ENCODE measurements at places on chromosomes 16 and 17.

DNA sequence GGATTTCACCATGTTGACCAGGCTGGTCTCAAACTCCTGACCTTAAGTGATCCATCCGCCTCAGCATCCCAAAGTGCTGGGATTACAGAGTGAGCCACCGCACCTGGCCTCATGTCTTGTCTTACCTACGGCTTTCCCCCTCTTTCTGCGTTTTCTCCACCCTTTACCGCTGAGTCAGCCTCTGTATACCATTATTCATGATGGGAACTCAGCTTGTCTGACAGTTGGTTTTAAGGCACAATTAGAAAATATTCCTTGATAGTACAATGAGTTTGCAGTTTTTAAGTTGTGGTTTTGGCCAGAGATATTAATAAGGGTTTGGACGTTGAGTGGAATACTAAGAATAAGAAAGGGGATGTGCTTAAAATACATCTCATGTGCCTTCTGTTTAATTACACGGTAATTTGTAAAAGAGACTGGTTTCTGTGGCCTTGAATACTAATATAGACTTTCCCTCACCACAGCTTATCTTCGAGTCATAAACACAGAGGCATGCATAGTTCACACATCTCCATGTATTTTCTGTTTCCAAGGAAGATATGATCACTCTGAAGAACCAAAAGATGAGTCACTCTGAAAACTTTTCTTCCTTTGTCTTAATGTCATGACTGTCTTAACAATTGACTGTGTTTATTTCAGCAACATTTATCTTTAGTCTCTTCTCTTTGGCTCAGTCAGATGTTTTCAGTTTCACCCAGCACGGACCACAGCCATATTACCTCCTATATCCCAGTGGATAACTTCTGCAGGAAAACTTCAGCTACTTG lies 54.4 kb downstream of the PITPNC1 start:
- peak; percentile 88 for DNase-seq

DNA sequence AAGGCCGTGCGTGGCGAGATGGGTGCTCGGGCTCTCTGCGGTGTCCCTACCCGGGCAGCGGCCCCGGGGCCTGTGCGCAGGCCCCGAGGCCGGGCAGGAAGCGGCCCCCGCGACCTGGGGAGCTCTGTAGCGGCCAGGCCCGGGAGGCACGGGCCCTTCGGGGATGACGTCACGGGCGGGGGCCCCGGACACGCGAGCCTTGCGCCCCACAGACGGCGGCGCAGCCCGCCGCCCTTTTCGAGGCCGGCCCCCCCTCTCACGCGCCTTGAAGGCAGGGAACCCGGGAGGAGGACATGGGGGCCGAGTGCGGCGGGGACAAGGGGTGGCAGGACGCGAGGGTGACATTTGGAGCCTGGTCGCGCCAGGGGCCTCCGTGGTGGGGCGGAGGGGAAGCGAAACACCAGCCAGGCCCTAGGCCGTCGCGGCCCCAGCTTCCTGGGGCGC lies 1.1 kb downstream of the RAI1 start:
- DNase-seq, result no peak

GRCh38 chr16:65313936-65314626 lies 192.2 kb upstream of the CDH11 start:
- peak; percentile 9 for DNase-seq

DNA sequence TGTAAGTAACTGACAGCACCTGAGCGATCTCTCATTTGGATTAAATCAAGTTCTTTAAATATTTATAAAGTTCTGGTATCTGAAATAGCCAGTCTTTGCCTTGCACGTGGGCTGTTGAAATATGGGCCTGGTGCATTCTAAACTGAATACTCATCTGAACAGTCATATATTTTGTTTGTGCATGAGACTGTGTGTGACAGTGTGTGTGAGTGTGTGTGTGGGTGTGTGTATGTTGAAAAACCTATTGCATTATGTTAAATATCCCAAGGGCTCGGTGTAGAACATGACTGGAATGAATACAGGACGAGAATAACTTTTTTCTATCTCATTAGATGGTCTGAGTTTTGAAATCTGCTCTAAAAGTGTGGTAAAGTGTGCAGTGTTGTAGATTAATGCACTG lies 82.4 kb upstream of the TOX3 start:
- no peak for DNase-seq

DNA sequence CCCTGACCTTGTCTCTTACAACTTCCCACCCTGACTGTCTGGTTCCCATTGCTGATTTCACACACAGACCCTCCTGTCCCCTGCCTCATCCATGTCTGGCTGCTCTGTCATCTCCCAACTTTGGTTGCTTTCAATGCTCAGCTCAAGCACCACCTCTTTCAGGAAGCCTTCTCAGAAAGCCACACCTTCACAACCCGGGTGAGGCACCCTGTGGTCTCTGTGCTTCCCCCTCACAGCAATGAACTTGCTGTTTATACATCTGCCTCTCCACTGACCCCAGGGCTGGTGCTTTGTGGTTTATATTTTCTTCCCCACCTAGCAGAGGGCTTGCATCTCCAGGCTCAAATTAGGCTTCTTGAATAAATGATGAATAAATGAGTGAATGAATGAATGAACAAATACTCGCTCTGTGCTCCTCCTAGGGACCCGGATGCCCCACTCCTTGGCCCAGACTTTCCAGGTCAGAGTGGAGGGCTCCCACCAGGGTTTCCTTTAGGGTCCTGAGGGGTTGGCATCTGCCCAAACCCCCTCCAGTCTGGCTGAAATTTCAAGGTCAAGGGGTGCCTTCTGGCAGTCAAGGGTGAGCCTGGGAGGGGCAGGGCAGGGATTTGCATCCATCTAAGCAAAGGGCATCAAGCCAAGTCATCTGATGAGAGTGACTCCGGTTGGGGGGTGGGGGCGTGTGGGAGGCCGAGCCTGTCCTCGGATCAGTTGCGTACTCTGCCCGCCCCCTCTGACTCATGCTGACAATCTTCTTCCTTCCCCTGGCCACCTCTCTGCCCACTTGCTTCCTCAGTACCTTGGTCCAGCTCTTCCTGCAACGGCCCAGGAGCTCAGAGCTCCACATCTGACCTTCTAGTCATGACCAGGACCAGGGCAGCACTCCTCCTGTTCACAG lies at the start of gene ITGAX:
TSS of gene ITGAX (plus strand) at position 783 of the 898 bp plus-strand sequence. CDS start at position 862, 79 bp downstream.
- peak; percentile 64 for DNase-seq

GRCh38 chr16:69017036-69017783 lies 88.2 kb upstream of the HAS3 start:
- DNase-seq, result peak; percentile 82

DNA sequence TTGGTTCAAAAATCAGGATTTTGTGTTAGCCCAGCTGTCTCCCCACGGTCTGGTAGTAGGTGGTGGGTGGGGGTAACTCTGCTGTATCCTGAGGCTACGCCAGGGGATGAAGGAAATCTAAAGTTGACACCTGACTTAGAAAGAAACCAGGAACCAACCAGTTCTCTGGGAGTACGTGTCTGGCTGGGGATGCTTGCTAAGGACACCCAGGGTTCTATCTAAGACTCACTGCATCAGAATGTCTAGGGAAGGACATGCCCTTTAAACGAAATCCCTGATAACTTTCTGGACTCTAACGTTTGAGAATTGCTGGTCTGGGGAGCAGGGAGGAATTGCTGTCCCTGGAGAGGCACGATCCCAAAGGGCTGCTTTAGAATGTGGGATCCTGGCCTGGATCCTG lies 39.2 kb upstream of the CES5A start:
- DNase-seq, result no peak

GRCh38 chr16:89484923-89485679 lies 5.3 kb downstream of the ANKRD11 start:
- no peak for DNase-seq

DNA sequence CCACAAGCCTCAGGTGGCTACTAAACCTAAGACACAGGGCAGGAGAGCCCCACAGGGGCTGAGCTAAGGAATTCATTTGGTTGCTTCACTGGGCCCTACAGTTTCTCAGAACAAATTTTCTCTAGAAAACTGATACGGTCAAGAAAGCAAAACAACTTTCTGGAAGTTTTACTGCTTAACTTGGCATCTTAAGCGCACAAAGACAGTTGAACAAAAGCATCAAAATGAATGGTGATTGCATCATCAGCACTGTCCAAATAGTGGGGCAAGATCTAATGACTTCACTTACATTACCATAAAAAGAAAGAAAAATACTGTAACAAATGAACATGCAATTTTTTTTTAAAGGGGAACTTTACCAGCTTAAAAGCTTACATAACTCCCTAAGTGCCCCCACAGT lies 47.6 kb downstream of the XPO6 start:
- DNase-seq, result peak; percentile 70

GRCh38 chr16:57944970-57945739 lies 25.8 kb downstream of the CNGB1 start:
- no peak for DNase-seq

GRCh38 chr17:48905987-48906515 lies 2.2 kb upstream of the UBE2Z start:
- no peak for DNase-seq

DNA sequence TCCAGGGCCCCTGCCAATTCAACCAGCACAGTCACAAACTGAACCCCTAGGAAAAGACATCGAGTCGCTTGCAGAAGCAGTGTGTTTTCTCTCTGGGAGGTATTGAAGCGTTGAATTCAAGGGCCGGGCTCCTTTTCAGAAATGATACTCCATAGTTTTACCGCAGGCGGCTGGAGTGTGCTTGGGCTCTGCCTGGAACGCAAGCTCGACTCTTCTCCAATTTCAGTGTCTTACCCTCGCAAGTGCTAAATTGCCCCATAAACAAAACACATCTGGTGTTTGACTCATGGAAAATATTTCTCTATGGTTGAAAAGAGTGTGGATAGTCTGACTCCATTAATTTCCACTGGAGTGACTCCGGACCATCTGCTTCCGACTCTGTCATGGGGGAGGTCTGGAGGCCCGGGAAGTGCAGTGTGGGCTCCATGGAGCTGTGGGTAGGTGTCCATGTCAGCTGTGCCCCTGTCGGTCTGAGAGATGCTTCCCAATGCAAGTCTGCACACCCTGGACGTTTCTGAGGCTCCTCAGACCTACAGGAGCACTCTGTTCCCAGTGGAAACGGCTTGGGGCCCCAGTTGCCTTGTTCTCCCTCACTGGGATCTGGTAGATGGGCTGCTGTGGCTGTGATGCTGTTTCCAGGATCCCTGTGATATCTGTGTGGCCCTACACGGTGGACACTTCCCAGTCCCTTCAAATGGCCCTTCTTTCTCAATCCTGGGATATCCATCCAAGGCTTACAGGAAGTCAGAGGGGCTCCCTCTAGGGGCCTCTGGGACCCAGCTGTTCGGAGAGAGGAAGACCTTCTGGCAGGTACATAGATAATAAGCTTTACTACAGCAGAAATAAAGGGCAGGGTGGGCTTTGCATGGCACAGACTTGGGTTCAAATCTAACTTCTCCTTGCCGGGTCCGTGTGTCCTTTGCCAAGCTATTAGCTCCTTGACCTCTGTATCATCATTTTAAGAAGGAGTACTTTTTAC lies 119.8 kb upstream of the CDH13 start:
- DNase-seq, result no peak

DNA sequence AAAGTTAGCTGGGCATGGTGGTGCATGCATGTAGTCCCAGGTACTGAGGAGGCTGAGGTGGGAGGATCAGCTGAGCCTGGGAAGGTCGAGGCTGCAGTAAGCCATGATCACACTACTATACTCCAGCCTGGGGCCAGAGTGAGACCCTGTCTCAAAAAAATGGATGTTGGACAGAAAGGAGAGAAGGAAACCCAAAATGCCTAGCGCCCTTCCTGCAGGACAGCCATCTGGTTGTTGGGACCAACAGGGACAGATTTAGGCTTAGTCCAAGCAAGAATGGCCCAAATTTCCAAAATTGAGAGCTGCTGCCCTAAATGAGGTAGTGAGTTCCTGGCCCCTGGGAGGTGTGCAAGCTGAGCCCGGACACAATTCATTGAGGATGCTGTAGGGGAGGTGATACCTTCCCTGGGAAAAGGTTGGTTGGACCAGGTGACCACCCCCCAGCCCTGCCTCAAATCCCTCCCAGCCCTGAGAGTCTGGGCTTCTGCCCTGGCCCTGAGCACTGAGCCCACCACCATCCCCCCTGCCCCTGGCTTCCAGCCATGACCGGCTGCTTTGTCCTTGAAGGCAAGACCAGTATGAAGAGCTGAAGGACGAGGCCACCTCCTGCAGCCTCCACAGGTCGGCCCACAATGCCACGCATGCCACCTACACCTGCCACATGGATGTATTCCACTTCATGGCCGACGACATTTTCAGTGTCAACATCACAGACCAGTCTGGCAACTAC lies 35.1 kb downstream of the IL21R start:
- DNase-seq, result no peak

DNA sequence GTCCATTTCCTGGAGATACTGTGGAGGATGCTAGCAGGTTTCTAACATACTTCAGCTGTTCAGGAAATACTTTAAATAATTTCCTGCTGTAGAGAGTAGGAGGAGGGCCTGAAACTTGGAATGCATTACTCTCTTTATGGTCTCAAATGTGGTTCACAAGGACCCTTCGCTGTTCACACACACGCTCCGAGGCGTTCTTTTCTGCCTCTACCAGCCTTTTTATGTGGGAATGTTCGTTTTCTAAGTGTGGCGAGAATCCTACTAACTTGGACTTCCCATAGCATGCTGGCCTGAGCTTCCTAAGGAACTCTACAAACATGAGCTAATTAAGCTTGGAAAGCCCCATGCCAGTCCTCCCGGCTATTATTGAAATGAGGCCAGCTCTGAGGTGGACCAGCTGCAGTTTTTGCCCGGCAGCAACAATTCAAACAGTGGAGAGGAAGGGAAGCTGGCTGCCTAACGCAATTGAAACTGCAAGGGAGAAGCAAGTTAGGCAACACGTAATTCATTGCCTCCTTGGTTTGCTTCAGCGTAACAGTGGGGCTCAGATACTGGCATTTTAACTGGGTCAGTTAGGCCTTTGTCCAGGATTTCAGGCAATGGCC lies 18.9 kb downstream of the KPNA2 start:
- DNase-seq, result peak; percentile 46

GRCh38 chr16:12095275-12096156 lies 119.0 kb downstream of the SNX29 start:
- DNase-seq, result peak; percentile 55

GRCh38 chr16:76910931-76911330 lies 280.1 kb upstream of the MON1B start:
- DNase-seq, result peak; percentile 89

All from fibroblast of mammary gland (primary cell).